Stimulated activated CD8-positive, alpha-beta memory T cell treated with anti-CD3 and anti-CD28 coated beads, Interleukin-7, amount 100 ng/mL, for 24 hours (primary cell): ENCODE measurements at places on chromosomes 6 and 20.
A peak's percentile ranks its signal among the peaks of the same experiment; 100 is the strongest.

DNA sequence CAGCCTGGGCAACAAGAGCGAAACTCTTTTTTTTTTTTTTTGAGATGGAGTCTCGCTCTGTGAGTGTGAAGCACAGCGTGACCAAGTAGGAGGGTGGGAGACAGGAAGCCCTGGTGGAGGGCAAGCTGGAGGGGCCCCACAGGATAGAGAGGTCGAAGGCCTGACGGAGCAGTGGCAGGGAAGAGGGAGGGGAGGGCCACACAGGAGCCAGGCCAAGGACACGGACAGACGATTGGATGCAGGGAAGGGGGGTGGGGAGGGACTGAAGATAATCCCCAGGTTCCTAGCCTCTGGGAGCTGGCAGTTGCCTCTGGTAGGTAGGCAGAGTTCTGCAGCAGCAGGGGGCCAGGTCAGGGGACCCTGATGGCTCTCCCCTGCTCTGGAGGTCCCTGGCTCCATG is 10.8 kb upstream of the GUCA1A start:
- no peak for DNase-seq

- DNase-seq: no peak
Measured at GRCh38 chr6:157240059-157240959, 83.0 kb downstream of the TMEM242 start.

DNA sequence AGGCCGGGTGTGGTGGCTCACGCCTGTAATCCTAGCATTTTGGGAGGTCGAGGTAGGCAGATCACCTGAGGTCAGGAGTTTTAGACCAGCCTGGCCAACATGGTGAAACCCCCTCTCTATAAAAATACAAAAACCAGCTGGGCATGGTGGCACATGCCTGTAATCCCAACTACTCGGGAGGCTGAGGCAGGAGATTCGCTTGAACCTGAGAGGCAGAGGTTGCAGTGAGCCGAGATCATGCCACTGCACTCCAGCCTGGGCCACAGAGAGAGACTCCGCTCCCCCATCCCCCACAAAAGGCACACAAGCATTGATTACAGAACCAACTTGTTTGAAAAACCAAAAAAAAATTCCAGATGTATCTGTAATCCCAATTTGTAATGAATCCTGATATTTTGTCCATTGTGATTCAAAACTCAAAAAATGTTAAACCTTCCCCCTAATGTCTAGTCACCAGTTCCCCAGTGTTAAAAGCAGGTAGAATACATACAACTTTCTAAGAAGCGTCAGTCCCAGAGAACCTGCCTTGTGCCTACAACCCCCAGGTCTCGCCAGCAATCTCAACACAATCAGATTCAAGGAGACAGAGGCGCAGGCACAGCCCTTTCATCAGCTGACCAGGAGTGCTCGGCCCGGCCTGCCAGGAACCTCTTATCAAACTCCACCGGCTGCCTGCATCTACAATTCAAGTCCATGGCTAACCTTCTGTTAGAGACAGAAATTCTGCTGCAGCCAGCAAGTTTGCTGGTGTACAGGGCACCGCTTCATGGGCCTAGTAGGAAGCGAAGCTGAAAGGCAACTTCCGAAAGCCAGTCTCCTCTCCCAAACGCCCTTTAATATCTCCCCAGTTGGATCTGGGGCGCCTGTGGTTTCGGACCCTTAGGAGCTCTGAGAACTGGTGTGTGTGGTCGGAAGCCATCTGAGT is 2.1 kb downstream of the EZR start:
- DNase-seq: no peak

GRCh38 chr20:38426006-38426897 is 8.9 kb downstream of the SNHG17 start:
- no peak for DNase-seq

DNA sequence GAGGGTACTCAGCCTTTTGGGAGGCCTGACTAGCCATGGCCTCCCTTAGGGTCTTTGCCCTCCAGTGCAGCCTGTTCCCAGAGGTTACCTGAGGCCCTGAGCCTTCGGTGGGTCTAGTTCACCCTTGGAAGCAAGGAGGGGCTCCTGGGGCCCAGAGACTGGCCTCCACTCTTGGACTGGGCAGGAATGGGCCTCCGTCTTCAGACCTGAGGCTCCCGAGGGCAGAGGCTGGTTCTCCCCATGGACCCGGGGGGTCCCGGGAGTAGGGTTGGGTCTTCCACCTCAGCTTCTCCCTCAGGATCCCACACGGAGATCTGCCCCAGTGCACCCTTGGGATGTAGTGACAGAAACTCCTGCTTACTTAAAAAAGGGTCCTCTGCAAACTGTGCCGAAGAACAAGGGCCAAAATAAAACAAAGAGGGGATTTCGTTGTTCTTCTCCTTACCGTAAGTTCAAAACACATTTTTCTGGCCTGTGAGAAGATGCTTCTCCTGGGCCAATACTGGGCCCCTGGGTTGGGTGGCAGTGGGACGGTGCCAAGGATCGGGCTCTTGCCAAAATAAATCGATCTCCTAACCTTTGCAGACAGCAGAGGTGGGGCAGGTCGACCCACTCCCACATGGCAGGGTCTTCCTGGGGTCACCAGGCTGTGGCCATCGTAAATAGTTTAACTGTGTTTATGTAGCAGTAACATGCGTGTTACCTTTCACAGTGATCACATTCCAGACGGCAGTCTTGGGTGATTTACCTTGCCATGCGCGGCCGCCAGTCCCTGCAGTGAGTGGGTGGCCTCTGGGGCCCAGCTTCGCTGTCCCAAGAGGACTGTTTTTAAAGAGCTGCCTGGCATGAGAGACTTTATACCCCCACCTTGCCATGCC is 151.8 kb downstream of the VEGFA start:
- DNase-seq: no peak

DNA sequence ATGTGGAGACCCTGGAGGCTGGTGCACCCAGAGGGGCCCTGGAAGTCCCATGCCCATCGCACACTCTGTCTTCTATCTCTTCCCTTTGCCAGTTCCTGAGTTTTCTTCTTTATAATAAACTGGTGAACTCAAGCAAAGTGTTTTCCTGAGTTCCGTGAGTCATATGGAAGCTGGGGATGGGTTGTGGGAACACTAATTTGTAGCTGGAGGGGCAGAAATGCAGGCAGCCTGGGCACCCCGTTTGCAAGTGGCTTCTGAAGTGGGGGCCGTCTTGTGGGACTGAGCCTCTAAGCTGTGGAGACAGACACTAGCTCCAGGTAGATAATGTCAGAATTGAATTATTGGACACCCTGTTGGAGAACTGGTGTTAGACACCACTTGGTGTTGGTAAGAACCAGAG is 3.2 kb upstream of the PPP1R3G start:
- no peak for DNase-seq

GRCh38 chr6:13009461-13009860 is 292.9 kb downstream of the PHACTR1 start:
- no peak for DNase-seq

- no peak for DNase-seq
Measured at GRCh38 chr20:4261333-4262284, 246.3 kb upstream of the RNF24 start.

DNA sequence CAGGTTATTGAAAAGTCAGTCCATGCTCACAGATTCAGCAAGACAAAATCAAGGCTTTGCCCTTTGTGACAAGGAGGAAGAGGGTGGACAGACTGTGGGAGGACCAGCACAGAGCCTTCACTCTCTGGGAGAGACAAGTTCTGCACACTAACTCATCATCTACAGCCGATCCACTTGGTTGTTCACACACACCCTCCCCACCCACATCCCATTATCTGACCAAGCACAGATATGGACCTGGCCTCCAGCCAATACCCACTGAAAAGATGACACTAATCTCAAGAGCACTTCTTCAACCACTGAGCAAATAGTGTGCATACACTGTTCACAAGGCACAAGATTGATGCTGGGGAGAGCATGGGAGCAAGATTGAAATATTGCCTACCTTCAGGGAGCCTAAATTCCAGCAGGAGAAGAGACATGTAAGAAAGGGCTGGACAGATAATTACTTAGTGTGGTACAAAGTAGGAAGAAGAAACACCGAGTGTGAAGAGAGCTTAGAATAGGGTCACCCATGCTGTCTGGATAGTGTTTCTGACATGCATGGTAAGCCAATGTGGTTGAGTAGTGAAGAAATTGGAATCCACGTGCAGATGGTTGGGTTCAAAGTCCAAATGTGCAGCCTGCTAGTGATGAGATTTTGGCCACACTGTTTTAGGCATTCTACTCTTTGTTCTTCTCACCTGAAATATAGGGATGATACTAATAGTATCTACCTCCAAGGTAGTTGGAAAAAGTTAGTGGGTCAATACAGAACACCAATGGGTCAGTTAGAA is 21.7 kb upstream of the IL17A start:
- DNase-seq: no peak

GRCh38 chr20:38645980-38646858 is 44.6 kb downstream of the ARHGAP40 start:
- peak; percentile 82 for DNase-seq

DNA sequence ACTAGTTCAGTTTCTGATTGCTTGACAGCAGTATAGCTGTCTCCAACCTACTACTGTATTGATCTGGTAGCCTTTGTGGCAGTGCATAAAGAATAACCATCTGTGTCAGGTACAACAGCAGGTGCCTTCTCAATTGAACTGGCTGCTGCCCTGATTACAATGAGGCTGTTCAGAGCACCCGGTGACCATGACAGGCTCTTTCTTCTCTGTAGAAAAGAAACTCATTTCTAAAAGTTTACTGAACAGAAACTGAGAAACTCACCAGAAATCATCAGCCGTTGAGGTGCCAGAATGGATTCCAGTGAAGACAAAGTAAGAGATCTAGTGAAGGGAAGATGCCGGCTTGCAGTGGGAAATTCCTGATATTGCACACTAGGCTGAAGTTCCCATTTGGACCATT is 954.4 kb downstream of the PHF3 start:
- no peak for DNase-seq

DNA sequence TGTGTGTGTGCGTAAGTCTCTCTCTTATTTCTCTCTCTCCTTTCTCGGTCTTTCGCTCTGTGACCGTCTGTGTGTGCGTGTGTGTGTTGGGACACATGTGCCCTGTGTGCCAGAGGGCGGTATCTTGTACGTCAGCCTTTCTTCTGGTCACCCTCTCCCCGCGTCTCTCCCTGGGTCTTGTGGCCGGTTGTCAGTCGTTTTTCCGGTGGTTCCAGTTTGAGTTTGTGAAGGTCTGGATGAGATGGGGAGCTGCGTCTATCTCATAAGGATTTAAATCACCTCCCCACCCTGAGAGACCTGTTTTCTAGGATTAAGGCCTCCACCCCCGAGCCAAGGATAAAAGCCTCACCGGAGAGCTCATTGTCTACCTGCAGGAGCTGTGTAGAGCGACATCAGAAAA is 295.5 kb upstream of the ZNF337 start:
- DNase-seq: no peak

GRCh38 chr20:408843-409696 is 971 bp downstream of the RBCK1 start:
- DNase-seq: no peak

GRCh38 chr6:118748311-118749062 is 97.1 kb upstream of the CEP85L start:
- DNase-seq: no peak

GRCh38 chr20:63191400-63191799 is 24.5 kb downstream of the YTHDF1 start:
- DNase-seq: no peak

GRCh38 chr6:81086991-81087390 is 665.5 kb downstream of the TENT5A start:
- DNase-seq: no peak

- DNase-seq: no peak
Measured at GRCh38 chr6:44762496-44762895, 375.0 kb downstream of the CDC5L start.

- peak; percentile 73 for DNase-seq
Measured at GRCh38 chr6:5260661-5261544, at the start of the genes FARS2 and LYRM4. FARS2 (plus strand) TSS chr6:5261513. LYRM4 (minus strand) TSS chr6:5260950; CDS start chr6:5260733, 217 bp downstream.

- DNase-seq: no peak
Measured at GRCh38 chr6:56050530-56051201, 175.3 kb upstream of the BMP5 start.

GRCh38 chr6:10081957-10082356 is 332.9 kb downstream of the TFAP2A start:
- no peak for DNase-seq
